Activated CD4-positive, alpha-beta T cell treated with anti-CD3 and anti-CD28 coated beads for 36 hours (primary cell): ENCODE measurements at places on chromosomes 5 and 9. TPM values are rescaled to one million over a fixed set of nuclear protein-coding genes. Genes with fewer than 3 reads are reported as not detected.

The BSPRY gene
- total RNA-seq = 5.7 TPM

The DBH gene
- total RNA-seq = not detected

GRCh38 chr5:141694479-141694878 lies 12.4 kb upstream of the ARAP3 start:
- H3K27me3 ChIP-seq = peaks cover 14% of the 10 kb centered on the region
- H3K4me1 ChIP-seq = peaks cover 25% of the 10 kb centered on the region
- DNase-seq = no peak
- H3K36me3 ChIP-seq = no peaks in the 10 kb centered on the region

DNA sequence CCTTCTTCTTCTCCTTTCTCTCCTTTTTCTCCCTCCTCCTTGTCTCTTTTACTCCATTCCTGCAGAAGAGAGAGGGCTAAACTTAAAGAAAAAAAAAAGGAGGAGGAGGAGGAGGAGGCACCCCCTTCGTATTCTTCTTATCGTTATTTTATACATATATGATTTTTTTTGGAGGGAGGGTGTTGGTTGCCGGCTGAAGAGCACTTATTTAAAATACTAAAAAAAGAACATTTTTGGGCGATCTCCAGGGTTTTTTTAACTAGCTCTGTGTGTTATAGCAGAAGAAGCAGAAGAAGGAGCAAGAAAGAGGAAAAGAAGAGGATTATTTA lies 381 bp downstream of the NR2F1 start:
- no peak overlapping the region for H3K27ac ChIP-seq
- H3K4me1 ChIP-seq = peaks cover 29% of the 10 kb centered on the region
- DNase-seq = no peak
- peaks cover 37% of the 10 kb centered on the region for H3K27me3 ChIP-seq

DNA sequence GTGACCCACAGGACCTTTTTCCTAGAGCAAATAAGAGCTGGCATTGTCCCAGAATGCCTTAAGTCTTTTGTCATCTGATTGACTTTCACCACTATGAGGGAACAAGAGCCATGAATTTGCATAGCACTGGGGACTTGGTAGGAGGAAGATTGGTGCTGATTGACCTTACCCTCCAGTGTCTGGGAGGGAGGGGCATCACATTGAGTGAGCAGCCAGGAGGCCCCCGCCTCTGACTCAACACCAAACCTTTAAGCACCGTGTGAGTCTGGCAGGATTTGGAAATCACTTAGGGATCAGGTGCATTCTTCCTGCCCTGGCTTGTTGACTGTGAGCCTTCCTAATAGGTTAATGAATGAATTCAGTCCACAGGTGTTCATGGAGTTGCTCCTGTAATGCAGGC lies 40.7 kb downstream of the WNK2 start:
- no peak overlapping the region for H3K27ac ChIP-seq
- peaks cover 5% of the 10 kb centered on the region for H3K4me1 ChIP-seq
- H3K4me3 ChIP-seq = no peak overlapping the region

DNA sequence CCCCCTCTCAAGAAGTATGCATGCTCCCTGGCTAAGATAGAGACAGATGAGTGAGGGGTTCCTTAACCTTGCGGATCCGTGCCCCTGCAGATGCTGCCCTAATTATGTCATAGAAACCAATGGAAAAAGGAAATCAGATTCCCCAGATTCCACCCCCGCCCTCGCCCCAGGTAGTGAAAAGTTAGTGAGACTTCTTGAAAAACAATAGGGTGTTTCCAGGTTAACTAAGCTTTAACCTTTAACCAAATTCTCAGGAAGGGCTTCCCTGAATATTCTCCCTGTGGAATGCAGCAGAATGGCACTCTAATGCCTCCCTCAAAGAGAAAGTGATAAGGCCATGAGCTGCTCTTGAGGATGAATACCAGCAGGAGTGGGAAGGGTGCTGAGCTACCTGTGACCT lies 116.0 kb upstream of the RANBP3L start:
- DNase-seq = no peak
- no peaks in the 10 kb centered on the region for H3K27me3 ChIP-seq

DNA sequence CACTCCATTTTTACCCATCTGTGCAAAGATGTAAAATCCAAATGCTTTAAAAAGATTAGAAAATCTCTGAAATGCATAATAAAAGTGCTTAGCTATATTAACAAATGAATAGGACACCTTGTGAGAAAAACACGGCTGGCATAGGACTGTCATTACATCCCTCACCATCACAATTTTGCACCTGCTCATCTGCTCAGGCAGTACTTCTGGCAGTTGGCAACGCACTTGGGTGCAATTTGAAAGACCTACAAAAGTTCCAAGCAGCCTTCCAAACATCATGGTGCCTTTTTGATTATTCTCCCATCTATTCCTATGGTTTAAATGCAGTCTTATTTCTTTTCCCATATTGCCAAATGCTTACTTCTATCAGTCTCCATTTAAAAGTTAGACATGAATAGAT lies 501.8 kb downstream of the ENC1 start:
- no peak overlapping the region for H3K4me3 ChIP-seq
- H3K27me3 ChIP-seq = peaks cover 10% of the 10 kb centered on the region
- H3K4me1 ChIP-seq = no peaks in the 10 kb centered on the region
- DNase-seq = no peak
- H3K36me3 ChIP-seq = no peaks in the 10 kb centered on the region

GRCh38 chr5:95925939-95926338 lies 35.7 kb downstream of the ELL2 start:
- H3K36me3 ChIP-seq = peaks cover 16% of the 10 kb centered on the region
- no peak for DNase-seq
- no peaks in the 10 kb centered on the region for H3K27me3 ChIP-seq
- no peak overlapping the region for H3K4me3 ChIP-seq

- no peaks in the 10 kb centered on the region for H3K4me1 ChIP-seq
- no peak for DNase-seq
- H3K36me3 ChIP-seq = no peaks in the 10 kb centered on the region
- H3K27ac ChIP-seq = no peak overlapping the region
- H3K4me3 ChIP-seq = no peak overlapping the region
- H3K27me3 ChIP-seq = peaks cover 8% of the 10 kb centered on the region
These were observed 163.6 kb upstream of the SEMA6A start for GRCh38 chr5:116738239-116738614.

GRCh38 chr5:148786456-148786855 lies 40.0 kb upstream of the ADRB2 start:
- no peaks in the 10 kb centered on the region for H3K36me3 ChIP-seq
- H3K4me1 ChIP-seq = peaks cover 9% of the 10 kb centered on the region
- no peak overlapping the region for H3K27ac ChIP-seq
- no peak overlapping the region for H3K4me3 ChIP-seq
- peaks cover 37% of the 10 kb centered on the region for H3K27me3 ChIP-seq

DNA sequence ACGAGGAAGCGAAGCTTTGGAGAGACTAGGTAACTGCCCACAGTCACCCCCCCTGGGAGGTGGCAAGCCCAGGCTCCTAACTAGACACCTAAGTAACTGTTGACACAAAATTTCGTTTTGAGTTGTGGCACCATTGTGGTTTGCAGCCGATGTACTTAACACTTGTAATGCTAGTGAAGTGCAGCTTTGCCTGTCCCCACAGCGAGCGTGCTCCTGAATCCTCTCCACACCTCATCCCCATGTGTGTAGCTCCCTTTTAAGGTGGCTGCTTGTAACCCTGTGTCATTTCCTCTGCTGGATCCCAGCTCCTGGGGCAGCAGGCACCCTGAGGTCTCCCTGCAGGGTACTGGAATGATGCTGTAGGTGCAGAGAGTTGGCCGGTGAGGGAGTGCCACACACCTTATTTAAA lies 114.9 kb downstream of the TRIO start:
- H3K4me3 ChIP-seq = no peak overlapping the region
- no peaks in the 10 kb centered on the region for H3K36me3 ChIP-seq
- DNase-seq = no peak
